ENCODE measurements at places on chromosomes 16 and 17.

DNA sequence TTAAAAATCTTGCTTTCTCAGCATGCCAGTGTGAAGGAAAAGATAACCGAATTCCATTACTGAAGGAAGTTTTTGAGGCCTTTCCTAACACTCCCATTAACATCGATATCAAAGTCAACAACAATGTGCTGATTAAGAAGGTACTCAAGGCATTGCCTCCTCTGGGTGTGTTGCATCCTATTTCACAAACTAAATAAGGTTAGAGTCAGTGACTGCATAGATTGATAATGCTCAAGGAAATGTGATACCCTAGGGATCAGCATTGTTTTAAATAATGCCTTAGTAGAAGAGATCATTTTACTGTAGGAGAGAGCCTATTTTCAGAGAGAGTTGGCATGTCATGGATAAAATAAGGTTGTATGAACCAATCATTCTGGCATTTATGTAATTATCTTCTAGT is 36.8 kb downstream of the GDPD1 start:
- no peak for DNase-seq

DNA sequence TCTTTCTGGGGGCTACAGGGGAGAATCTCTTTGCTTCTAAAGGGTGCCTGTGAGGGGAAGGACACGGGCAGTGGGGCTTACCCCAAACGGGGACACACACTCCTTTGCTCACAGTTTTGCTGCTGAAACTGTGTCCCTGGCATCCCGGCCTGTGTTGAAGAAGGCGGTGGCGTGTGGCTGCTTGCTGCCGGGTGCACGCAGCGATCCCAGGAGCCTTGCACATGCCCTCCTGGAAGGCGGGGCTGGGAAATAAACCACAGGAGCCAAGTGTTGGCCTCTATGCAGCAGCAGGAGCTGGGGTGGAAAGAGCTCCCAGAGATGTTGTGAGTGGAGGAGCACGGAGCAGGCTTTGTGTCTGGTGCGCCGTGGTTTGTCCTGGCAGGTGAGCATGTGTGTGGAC is 131.0 kb upstream of the CIBAR2 start:
- DNase-seq, result no peak

DNA sequence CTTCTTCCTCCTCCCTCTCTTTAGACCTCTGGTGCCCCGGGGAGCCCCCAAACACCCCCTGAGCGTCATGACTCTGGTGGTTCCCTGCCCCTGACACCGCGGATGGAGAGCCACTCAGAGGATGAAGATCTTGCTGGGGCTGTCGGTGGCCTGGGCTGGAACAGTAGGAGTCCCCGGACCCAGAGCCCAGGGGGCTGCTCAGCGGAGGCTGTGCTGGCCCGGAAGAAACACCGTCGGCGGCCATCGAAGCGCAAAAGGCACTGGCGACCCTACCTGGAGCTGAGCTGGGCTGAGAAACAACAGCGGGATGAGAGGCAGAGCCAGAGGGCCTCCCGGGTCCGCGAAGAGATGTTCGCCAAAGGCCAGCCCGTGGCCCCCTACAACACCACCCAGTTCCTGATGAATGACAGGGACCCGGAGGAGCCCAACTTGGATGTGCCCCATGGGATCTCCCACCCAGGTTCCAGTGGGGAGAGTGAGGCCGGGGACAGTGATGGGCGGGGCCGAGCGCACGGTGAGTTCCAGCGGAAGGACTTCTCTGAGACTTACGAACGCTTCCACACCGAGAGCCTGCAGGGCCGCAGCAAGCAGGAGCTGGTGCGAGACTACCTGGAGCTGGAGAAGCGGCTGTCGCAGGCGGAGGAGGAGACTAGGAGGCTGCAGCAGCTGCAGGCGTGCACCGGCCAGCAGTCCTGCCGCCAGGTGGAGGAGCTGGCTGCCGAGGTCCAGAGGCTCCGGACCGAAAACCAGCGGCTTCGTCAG is 7.5 kb downstream of the HEXIM2 start:
- no peak for DNase-seq

GRCh38 chr17:18946536-18946935 is 5.4 kb upstream of the SLC5A10 start:
- DNase-seq, result peak; percentile 26

GRCh38 chr16:57384248-57385070 is 12.2 kb downstream of the CX3CL1 start:
- no peak for DNase-seq

DNA sequence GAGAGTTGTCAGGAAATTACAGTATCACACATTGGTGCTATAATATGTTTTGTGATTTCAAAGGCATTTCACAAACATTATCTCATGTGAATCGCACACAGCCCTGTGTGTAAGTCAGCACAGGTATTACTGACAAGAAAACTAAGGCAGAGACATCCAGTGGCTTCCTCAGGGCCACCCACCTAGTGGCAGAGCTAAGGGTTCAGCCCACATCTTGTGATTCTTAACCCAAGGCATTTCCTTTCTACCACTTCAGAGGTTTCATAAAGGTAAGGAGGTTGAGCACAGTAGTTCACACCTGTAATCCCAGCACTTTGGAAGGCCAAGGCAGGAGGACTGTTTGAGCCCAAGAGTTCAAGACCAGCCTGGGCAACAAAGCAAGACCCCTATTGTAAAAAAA is 58.2 kb downstream of the STX8 start:
- no peak for DNase-seq

DNA sequence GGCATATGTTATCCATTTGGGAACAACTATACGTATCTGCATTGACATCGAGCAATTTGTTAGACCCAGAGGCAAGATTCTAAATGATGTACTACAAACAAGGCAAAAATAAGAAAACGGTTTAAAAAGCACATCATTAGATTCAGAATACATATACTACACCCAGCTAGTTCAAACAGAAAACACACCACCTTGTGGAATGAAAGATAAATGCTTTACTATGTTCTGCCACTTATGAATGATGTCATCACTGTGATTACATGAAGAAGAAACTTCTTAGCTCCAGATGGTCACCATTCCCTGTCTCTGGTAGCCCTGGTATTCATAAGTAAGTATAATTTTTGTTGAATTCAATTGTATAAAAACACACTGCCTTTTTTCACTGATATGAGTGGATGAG is 7.8 kb downstream of the NACA2 start:
- peak; percentile 45 for DNase-seq

GRCh38 chr17:82403662-82404660 is 14.2 kb upstream of the HEXD start:
- DNase-seq, result no peak

DNA sequence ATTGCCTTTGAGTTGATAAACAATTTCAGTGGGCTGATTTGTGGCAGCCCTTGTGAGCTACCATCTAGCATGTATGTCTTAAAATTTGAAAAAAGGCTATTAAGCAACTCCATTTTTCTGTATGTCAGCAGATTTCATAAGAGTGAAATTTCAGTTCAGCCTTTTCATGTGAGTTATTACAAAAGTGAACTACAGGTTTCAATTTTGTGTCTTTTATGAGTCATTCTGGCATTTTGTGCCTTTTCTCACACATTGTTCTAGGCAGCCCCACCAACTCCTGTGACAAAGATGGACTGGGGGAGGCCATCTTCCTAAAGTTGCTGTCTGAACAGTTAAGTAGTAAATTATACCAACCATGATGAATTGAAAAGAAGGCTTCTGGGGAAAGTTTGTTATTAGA is 52.1 kb downstream of the USP10 start:
- no peak for DNase-seq

GRCh38 chr16:24409045-24409444 is 130.3 kb upstream of the RBBP6 start:
- no peak for DNase-seq

DNA sequence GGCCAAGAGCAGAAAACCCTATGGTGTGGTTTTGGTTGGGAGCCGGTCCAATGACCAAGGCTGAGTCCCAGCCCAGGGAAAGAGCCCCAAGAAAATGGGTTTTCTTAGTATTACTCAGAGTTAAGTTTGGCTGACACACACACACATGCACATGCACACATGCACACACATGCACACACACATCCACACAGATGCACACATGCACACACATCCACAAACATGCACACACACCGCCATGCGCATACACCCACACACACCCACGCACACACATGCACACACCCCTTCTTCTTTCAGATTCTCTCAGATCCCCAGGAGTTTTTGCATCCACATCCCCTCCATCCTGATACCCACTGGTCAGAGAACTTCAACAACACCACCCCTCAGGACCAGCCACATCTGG is 9.1 kb downstream of the ABCC12 start:
- DNase-seq, result peak; percentile 26

DNA sequence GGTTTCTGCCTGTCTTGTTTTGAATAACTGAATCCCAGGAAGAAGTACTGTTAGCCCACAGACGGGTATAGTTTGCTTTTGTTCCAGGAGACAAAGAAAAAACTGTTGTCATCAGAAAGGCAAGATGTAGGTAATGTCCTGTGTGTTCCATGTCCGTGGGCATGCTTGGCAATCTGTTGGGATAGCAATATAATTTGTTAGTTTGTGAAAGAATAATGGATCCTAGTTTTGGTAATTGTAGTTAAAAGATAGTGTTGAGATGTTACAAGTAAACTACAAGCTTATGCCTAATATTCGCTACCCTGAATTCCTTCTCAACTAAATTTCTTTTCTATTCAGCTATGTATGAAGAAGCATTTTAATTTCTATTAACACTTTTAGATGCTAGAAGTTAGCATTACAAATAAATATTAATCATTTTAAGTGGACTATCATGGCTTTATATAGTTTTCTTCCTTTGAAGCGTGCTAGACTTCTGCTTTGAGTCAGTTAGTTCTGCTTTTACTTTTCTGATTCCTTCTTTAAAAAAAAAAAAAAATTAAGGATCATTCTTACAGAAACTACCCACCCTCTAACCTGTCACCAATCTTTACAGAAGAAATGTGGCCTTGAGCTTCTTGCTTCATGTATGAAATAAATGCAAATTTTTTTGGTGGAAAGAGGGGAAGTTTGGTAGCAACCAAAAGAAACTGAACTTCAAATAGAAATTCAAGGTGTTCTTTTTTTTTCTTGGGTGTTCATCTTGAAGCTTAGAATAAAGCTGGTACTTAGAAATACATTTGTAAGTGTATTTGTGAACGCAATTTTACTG is 2.4 kb downstream of the EVI2A start:
- no peak for DNase-seq

DNA sequence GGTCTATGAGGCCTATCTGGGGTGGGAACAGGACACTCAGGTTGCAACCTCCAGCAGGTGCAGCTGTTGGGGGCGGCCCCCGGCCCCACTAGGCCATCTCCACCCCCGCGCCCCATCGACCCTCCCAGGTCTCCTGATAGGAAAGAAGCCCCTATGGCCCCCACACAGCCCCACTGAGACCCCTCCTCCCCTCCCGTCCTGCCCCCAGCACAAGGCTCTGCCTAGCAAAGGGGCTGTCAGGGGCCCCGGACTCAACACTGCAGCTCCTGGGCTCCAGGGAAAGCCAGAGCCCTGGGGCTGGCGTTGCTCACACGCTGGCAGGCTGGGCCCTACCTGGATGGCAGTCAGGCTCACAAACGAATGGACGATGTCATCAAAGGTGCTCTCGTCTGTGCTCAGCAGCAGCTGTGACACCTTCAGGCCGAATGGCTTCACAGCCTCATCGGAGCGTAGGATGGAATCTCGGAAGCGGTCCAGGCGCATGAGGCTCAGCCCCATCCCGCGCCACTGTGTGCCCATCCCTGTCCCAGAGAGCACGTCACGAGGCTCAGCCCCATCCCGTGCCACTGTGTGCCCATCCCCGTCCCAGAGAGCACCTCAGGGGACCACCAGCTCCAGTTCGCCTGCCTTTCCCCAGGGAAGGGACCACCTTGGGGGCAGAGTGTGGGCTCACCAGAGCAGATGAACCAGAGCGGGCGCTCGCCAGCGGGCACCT is 7.3 kb downstream of the FASN start:
- no peak for DNase-seq

- no peak for DNase-seq
Measured at GRCh38 chr17:47966079-47966519, 4.8 kb upstream of the CDK5RAP3 start.

DNA sequence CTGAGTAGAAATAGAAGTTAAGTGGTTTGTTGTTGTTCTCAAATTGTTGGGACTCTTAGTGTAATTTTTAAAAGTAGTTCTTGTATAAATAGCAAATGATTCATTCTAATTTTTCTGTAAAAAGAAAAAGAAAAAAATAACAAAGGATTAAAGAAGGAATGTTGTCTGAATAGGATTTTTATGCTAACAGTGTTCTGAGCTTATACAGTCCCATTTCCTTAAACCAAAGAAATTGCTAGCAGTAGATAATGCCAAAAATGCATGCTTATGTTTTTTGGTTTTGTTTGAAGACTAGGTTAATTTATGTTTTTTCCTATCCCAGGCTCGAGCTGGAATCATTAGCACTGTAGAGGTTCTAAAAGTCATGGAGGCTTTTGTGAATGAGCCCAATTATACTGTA is 44.7 kb upstream of the KPNB1 start:
- DNase-seq, result peak; percentile 18

DNA sequence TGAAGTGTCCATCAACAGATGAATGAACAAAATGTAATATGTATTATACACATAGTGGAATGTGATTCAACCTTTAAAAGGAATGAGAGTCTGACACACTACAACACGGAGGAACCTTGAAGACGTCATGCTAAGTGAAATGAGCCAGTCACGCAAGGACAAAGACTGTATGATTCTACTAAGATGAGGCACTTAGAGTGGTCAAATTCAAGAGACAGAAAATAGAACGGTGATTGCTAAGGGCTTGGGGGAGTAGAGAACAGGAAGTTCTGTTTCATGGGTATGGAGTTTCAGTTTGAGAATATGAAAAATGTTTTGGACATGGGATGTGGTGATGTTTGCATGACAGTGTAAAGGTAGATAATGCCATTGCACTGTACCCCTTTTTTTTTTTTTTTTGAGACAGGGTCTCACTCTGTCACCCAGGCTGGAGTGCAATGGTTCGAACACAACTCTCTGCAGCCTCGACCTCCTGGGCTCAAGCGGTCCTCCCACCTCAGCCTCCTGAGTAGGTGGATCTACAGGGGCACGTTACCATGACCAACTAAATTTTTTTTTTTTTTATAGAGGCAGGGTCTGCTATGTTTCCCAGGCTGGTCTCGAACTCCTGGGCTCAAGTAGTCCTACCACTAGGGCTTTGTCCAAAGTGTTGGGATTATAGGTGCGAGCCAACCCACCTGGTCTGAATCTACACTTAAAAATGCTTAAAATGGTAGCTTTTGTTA is 2.9 kb upstream of the CCDC102A start:
- no peak for DNase-seq

DNA sequence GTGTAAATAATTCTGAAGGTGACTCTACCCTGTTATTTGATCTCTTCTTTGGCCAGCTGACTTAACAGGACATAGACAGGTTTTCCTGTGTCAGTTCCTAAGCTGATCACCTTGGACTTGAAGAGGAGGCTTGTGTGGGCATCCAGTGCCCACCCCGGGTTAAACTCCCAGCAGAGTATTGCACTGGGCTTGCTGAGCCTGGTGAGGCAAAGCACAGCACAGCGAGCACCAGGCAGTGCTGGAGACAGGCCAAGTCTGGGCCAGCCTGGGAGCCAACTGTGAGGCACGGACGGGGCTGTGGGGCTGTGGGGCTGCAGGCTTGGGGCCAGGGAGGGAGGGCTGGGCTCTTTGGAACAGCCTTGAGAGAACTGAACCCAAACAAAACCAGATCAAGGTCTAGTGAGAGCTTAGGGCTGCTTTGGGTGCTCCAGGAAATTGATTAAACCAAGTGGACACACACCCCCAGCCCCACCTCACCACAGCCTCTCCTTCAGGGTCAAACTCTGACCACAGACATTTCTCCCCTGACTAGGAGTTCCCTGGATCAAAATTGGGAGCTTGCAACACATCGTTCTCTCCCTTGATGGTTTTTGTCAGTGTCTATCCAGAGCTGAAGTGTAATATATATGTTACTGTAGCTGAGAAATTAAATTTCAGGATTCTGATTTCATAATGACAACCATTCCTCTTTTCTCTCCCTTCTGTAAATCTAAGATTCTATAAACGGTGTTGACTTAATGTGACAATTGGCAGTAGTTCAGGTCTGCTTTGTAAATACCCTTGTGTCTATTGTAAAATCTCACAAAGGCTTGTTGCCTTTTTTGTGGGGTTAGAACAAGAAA is 5.1 kb downstream of the STH start:
- DNase-seq, result peak; percentile 73
